CD4-positive, alpha-beta memory T cell (primary cell): ENCODE measurements at places on chromosomes 1 and 21. TPM values are rescaled to one million over a fixed set of nuclear protein-coding genes. Genes with fewer than 3 reads are reported as not detected.

The TFF2 gene
- total RNA-seq = not detected

- no peak for DNase-seq
Measured at GRCh38 chr21:45179568-45180245, 105.3 kb downstream of the ADARB1 start.

The SLC6A17 gene
- not detected for total RNA-seq

The CLDN14 gene
- total RNA-seq = not detected

The CA6 gene
- not detected for total RNA-seq

- DNase-seq = no peak
Measured at GRCh38 chr21:45322960-45323461, 35.3 kb upstream of the POFUT2 start.

DNA sequence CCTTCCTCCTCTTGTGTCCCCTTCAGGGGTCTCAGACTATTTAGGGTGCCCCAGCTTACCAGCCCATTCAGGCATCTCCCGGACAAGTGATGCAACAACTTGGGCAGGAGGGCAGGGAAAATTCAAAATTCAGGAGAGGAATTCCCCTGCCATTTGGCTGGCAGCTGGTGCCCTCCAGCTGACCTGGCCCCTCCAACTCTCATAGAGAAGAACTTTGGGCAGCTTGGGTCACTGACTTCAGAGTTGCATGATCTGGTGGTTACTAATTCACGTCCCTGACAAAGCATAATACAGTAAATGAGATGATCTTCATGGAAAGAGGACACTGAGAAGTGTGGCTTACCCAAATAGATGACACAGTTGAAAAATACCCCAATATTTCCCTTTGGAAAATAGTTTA is at the start of gene FCAMR:
Gene FCAMR, minus strand, starts transcription at position 15 of the 400 bp plus-strand sequence. CDS start 335 bp downstream, outside the sequence.
- no peak for DNase-seq

The IL19 gene
- total RNA-seq = not detected
